ENCODE measurements at places on chromosomes 13 and 19.

GRCh38 chr19:41535029-41535622 is 40.8 kb upstream of the CEACAM21 start:
- no peak for DNase-seq

DNA sequence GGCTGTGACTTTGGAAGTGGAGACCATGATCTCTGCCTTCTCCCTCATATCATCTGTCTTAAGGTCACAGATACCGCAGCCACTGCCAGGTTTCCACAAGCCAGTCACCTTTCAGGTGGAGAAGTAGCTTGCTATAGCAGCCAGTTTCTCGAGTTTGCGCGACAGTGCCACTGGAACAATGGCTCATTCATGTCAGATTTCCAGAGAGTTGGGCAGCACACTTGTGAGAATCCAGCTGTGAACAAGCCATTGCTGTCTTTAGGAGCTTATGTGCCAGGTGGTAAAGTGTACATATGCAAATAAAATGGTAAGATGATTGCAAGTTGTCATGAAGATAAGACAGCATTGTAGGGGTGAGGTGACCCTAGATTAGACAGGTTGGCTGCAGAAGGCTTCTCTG is 22.3 kb downstream of the GARRE1 start:
- no peak for DNase-seq

- DNase-seq, result no peak
Observed at GRCh38 chr13:31150315-31150985, 11.3 kb downstream of the HSPH1 start.

DNA sequence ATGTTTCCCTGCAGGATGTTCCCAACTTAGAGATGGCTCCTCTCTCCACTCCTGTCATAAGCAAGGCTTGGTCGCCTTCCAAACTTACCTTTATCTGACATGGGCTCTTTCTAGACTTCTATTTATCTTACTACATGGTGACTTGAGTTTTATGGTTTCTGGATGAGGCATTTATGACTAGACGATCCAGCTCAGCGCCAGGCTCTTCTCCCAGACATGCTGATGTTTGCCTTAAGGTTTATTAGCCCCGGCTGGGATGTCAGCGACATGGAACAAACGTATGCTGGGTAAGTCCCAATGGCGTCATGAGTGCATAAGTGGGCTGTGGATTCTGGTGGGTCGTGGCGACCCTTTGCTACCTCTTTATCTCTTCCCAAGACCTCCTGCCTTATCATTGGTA is 39.8 kb upstream of the SLC15A1 start:
- no peak for DNase-seq

- no peak for DNase-seq
Observed at GRCh38 chr19:41589371-41589770, 13.4 kb downstream of the CEACAM21 start.

GRCh38 chr13:37934339-37935191 is 65.0 kb upstream of the TRPC4 start:
- no peak for DNase-seq

GRCh38 chr19:5563935-5564612 is 3.7 kb downstream of the TINCR start:
- DNase-seq, result no peak

- DNase-seq, result no peak
Observed at GRCh38 chr13:110826101-110826500, 88.8 kb downstream of the ANKRD10 start.

DNA sequence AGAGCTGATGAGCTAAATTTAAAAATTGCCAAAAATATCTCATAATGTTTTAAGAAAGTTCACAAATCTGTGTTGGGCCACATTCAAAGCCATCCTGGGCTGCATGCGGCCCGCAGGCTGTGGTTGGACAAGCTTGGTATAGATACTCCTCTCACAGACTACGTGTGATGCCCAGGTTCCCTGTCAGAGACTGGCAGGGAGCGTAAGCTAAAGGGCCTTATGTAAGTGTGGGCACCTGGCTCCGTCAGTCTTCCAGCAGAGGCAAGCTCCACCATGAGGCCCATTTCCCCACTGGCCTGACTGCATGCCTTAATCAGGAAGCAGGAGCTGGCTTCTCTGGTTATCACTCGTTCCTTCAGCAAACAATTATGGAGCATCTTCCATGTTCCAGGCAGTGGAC is 200.2 kb downstream of the FOXO1 start:
- DNase-seq, result no peak

DNA sequence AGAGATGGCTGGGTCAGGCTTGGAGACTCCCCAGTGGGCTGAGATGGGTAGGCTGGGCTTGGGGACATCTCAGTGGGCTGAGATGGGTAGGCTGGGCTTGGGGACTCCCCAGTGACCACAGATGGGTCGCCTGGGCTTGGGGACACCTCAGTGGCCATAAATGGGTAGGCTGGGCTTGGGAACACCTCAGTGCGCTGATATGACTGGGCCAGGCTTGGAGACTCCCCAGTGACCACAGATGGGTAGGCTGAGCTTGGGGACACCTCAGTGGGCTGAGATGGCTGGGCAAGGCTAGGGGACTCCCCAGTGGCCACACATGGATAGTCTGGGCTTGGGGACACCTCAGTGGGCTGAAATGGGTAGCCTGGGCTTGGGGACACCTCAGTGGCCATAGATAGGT is 12.8 kb downstream of the IQCN start:
- no peak for DNase-seq

DNA sequence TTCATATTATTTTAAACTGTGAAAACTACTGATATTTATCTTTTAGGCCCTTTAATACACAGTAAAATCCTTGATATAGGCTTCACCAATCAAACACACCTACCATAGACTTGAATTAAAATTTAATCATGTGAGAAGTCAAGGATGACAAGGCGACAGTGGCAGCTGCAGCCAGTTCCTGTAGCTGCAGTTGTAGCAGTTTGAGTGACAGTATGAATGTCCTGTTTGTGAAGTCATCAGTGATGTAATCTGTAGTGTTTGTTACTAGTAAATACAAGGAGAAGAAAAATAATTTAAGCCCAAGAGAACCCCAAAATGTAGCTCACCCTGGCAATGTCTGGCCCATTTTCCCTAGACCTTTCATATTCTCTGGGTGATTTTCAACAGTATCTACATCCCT is 897.0 kb downstream of the SLITRK6 start:
- DNase-seq, result no peak

DNA sequence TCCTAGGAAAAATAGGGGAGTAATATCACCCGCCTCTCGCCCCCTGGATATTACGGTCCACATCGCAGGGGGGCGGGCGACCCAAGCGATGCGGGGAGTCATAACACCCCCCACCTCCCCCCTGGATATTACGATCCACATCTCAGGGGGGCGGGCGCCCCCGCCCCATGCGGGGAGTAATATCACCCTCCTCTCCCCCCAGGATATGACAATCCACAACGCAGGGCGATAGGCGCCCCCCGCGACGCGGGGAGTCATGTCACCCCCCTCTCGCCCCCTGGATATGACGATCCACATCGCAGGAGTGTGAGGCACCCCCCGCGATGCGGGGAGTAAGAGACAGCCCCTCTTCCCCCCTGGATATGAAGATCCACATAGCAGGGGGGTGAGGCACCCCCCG is 684.4 kb upstream of the PCDH9 start:
- DNase-seq, result no peak

- no peak for DNase-seq
Observed at GRCh38 chr13:21812192-21812626, 141.3 kb downstream of the FGF9 start.

GRCh38 chr19:15986701-15987100 is 37.9 kb downstream of the OR10H4 start:
- no peak for DNase-seq

- no peak for DNase-seq
Observed at GRCh38 chr19:56973713-56974555, 133.4 kb upstream of the PEG3 start.

DNA sequence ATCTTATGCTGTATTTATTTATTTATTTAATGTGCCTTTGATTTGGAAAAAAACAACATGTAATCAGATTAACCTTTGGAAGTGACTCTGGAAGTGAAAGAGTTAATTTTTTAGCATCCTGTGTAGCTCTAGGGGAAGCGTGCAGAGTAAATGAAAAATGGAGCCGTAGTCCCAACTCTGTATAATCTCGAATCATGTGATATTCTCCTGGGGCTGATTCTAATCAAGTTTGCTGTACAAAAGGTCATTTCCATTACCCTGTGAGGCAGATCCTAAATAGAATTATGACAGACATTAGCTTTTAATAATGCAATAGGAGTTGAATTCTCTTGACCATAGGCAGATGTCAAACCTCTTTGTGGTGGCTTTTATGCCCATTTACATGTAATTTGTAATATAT is 238.6 kb upstream of the CSNK1A1L start:
- no peak for DNase-seq

DNA sequence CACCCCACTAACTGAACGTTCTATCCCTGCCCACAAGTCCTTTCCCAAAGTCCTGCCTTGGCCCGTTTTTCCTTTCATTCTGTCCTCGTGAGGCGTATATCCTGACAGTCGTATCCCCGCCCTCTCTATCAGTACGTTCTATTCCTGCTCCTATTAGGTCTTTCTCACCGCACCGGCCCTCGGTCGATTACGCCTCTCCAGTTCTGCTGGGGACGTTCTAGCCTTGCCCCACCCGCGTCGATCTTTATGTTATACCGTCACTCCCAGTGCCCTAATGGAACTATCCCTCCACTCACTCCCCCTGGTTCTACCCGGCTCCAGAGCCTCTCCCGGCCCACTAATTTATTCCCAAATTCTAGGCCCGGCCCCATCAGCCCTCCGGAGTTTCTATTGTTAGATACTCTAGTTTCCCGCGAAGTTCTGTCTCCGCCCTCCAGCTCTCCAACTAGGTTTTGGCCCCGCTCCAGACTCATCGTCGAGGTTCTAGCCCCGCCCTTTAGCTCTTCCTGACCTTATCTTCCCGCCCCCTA is 2.0 kb downstream of the PLAUR start:
- DNase-seq, result no peak

DNA sequence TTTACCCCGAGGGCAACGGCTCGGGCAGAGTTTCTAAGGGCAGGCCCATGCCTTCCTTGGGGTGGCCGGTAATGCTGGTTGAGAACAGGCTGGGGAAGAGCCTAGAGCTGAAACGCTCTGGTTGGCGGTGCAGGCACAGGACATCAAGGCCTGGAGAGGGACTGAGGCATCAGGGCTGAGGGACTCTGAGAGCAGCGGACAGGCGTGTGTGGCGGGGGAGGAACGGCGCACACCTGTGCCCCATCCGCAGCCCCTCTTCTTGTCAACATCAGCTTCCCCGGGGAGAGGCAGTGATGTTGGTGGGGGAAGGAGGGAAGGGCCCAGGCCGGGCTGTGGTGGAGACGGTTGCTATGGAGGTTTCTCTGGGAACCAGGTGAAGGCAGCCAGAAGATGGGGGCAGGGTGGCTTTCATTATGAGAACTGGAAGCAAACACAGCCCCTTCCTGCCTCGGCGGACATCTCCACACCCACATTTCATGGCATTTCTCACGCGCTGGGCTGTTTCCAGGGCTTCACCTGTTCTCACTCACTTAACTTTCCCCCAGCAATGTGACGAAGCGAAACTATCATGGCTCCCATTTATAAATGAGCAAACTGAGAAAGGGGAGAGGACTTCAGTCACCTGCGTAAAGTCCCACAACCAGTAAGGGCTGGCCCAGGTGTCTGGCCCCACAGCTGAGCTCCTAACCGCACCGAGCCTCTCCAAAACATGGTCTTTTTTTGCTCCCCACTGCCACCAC is 8.2 kb upstream of the ATF5 start:
- DNase-seq, result no peak

DNA sequence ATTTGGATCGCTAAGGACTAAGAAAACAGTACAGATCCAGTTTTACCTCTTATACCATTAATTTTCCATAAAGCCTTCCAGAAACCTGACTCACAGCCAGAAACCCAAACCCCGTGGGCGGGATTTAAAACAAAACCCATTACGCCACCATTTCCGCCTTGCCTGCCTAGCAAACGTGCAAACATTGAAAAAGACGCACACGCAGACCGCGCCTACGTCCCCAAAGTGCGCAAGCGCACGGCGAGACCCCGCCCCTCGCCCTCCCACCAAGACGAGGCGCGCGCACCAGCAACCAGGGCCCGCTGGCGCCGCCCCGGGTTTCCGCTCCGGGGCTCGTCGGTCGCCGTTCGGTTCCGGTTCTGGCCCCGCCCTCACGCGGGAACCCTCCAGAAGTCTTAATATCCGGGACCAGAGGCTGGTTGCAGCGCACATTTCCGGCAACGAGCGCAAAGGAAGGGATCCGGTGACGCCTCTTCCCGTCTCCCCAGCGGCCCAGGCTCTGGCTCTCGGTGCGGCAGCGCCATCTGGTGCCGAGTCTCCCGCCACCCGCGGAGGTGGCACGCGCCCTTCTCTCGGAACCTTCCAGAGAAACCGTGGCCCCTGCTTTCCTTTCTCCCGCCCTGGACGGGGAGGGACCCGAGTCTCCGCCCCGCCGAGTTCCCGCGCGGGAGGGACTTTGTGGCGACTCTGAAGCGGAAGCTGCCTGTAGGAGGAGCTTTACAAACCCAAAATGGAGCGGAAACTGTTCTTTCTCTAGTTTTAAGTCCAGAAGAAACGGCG is 256.9 kb upstream of the STARD13 start:
- peak; percentile 97 for DNase-seq

DNA sequence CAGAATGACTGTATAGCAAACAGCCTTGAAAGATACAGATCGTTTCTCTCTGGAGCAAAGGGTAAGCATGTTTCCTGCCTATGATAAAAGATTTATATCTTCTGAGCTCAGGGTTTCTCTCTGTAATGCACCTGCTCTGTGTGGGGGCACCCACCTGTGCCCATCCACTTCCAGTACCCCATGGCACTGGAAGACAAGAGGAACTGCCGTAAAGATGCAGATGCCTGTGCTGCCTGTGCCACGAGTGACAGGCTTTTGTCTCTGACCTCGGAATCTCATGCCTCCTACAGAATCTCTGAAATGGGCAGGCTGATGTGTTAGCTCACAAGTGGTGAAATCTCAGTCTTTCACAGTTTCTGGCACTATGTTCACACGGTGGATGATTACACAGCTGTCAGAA is 50.3 kb upstream of the ATP11A start:
- no peak for DNase-seq

DNA sequence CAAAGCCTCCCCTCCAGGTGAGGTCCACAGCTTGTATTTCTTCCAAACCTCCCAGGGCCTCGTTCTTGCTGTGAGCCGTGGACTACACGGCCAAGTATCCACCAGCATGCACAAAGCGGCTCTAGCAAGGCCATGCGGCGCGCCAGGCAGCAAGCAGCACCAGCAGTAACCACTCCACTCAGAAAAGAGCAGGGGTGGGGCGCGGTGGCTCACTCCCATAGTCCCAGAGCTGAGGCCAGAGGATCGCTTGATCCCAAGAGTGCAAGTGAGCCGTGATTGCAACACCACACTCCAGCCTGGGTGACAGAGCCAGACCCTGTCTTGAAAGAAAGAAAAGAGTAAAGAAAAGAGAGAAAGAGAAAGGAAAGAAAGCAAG is 4.7 kb downstream of the CCDC8 start:
- no peak for DNase-seq

Measured in stimulated activated CD4-positive, alpha-beta T cell treated with anti-CD3 and anti-CD28 coated beads, Interleukin-2, amount 100 ng/mL, for 48 hours (primary cell).